ENCODE measurements at places on chromosomes 7 and 10.

DNA sequence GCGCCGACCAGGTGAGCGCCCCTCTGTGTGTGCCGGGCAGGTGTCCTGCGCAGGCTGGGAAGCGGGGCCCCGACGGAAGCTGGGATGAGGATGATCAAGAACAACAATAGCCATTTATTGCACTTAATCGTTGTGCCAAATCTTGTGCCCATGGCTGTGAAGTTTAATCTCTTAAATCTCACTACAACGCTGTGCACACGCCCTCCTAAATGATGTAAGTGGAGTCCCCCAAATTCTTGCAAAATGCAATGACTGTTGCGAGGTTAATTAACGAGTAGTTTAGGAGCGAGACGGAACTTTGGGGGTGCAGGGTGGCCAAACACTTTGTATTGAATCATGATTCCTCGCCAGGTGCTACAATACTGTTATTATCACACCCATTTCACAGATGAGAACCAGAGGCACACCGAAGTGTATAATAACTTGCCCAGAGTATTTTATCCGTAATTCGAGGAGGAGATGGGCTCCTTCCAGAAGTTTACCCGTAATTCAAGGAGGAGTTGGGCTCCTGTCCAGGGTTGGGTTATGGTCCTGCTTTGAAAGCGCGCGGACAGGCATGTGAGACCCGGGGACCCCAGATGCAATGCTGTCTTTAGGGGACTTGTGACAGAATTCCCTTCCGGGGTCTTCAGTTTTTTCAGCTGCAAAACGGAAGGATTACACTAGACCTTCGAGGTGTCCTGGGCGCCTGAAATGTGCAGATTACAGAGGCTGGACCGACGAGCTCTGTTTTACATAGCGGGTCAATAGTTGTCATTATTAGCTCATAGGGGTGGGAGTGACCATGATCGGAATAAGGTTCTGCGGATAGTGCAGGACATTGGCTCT is 1.0 kb downstream of the FFAR4 start:
- no peak for DNase-seq

DNA sequence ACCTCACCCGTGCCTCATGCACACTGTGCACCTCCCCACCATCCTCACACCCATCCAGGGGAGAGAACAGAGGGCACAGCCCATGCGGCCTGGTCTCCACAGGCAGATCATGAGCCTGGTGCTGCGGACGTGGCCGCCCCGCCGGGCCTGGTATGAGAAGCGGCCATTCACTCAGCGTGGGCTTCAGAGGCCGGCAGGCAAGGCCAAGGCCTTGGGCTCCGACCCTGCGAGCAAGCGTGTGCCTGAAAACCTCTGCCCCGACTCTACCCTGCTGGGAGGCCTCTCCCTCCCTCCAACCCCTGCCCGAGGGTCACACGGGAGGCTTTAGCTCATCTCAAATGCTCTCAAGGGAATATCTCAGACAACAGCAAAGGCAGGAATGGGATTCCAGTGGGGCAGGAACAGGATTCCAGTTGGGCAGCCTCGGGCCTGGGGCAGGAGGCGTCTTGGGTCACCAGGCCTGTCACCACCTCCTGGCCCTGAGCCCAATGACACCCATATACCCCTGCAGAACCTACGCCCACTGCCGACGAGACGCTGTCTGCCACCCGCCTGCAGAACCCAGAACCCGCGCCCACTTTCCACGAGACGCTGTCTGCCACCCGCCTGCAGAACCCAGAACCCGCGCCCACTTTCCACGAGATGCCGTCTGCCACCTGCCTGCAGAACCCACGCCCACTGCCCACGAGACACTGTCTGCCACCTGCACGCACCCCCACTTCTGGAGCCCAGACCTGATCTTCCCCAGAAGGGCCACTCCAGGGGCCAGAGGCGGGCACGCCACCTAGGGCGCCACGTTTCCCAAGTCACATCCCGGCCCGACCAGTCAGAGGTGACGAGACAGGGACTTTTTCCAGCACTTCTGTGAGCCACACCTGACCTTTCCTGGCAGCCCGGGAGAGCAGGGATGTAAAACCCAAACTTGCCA is 38.9 kb downstream of the ADAP1 start:
- no peak for DNase-seq

DNA sequence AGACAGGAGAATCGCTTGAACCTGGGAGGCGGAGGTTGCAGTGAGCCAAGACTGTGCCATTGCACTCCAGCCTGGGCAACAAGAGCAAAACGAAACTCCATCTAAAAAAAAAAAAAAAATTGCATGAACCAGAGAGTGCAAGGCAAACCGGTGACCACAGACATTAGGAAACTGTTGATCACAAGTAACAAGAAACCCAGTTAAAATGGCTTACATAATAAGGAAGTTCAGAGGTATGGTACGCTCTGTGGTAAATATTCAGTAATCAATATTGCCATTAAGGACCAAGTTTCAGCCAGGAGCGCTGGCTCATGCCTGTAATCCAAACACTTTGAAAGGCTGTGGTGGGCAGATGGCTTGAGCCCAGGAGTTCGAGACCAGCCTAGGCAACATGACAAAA is 9.2 kb upstream of the NT5C2 start:
- no peak for DNase-seq

- no peak for DNase-seq
Measured at GRCh38 chr7:155009570-155010157, 6.7 kb upstream of the PAXIP1 start.

DNA sequence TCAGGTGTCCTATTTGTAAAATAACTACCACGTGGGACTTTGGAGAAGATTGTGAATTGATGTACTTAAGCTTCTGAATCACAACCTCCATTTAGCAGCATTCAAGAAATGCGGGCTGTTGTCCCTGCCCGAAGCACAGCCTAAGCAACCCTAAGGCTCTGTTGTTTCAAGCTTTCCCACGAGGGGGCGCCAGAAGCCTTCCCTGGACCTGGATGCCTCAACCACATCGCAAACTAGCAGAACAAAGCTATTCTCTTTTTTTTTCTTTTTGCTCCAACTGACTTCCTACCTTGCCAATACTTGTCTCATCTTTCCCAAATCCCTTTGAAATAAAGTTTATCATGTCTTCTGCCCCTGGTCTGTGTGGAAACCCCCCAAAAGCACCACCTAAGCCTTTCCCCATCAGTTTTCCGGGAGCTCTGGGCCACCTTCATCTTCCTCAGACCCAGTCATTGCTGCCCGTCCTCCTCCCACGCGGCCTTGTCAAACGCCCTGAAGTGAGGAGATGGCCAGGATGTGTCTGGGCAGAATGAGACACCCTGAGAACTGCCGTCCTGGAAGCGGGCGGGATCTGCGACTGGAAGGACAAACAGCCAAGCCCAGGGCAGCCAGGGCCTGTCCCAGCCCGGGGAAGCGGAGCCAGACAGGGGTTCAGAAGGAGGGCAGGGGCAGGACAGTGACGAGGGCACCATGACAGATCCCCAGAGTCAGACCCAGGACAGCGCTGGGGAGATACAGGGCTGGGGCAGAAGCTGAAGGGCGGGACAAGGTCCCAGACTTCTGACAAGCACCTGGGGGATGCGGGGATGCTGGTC is 112.7 kb downstream of the SLIT1 start:
- DNase-seq, result peak; percentile 75

- no peak for DNase-seq
Measured at GRCh38 chr7:150425670-150426069, 24.8 kb upstream of the GIMAP8 start.

- DNase-seq, result no peak
Measured at GRCh38 chr10:7587168-7587864, 79.5 kb downstream of the ITIH5 start.

DNA sequence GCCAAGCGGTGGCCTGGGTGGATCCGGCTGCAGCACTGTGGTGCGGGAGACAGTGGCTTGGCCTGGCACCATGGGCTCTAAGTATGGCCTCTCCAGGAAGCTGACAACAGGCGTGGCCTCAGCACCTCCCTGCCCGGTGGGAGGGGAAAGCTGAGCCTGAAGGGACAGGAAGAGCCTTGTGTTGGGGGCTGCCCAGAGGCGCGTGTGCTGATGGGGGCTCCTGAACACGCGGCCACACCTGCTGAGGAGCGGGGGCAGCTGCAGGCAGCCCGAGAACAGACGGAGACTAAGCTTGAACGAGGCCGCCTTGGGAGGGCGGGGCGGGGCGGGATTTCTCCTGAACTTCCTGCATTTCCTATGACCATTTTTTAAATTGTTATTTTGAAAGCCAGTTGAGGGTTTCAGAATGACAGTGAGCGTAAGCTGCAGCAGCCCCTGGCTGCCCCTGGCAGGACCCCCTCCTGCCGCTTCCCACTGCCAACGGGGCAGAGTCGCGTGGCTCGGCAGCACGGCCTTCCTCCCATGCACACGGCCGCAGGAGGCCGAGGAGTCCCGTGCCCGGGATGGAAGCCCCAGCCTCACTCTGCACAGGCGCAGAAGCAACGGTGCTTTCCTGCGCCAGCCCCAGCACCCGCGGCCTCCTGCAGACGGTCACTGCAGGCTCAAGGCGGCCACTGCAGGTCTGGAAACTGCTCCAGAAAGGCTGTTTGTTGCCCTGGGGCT is 43.2 kb downstream of the DPYSL4 start:
- DNase-seq, result no peak
